ENCODE measurements at places on chromosomes 6 and 20. TPM values are rescaled to one million over a fixed set of nuclear protein-coding genes. Genes with fewer than 3 reads are reported as not detected.

CDKAL1 gene
- 12.0 TPM for total RNA-seq

FAM162B gene
- 0.44 TPM for total RNA-seq

SCUBE3 gene
- total RNA-seq: 0.15 TPM

SPINT3 gene
- total RNA-seq: not detected

PLCB1 gene
- 22.7 TPM for total RNA-seq

CST5 gene
- total RNA-seq: not detected

GNRH2 gene
- not detected for total RNA-seq

PLAGL2 gene
- total RNA-seq: 4.1 TPM

LY6G6F gene
- total RNA-seq: not detected

C6orf89 gene
- total RNA-seq: 31.7 TPM

CST2 gene
- total RNA-seq: not detected

ESR1 gene
- not detected for total RNA-seq

BMP7 gene
- total RNA-seq: not detected

Data from mammary microvascular endothelial cell (primary cell).